HFF-Myc (cell line): ENCODE measurements at places on chromosomes 4 and X.

- DNase-seq, result no peak
Measured at GRCh38 chr4:102533904-102534303, 32.7 kb downstream of the NFKB1 start.

DNA sequence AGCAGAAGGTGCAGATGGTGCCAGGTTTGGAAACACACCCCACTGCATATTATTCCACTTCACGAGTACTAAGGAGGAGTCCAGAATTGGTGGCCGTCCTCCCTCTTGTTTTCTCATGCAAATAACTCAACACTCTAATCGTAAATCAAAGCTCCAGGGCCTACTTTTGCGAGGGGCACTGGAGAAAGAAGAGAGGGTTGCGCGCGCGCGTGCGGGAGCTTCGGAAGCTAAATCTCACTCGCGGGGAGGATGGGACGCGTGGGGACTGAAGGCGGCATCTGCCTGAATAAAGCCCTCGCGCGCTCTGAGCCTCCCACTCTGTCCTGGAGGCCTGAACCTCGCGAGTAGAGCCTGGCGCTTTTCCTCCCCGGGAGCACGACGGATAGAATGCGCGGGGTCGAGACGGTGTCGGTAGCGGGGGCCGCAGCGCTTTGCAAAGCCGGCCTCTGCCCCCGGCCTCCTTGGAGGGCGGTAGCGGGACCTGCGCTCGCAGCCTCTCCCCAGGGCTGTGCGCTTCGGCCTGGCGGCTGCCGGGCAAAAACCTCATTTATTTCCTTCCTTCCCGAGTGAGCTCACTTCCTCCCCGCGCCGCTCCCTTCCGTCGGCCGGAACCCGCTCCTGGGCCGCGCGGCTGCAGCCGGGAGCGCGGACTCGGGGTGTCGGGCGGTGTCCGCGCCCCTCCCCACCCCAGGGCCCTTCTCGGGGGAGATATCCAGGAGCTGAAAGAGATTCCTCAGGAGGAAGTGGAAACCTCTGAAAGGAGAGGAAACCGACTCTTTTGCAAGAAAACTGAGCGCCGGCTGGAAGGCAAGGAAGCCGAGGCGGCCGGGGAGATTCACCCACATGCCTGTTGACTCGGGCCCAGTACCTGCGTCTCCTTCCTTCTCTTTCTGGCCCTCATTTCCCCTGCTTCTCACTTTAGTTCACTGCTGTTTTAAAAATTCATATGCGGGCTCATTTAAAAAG lies 20.7 kb downstream of the HAND2 start:
- DNase-seq, result no peak

DNA sequence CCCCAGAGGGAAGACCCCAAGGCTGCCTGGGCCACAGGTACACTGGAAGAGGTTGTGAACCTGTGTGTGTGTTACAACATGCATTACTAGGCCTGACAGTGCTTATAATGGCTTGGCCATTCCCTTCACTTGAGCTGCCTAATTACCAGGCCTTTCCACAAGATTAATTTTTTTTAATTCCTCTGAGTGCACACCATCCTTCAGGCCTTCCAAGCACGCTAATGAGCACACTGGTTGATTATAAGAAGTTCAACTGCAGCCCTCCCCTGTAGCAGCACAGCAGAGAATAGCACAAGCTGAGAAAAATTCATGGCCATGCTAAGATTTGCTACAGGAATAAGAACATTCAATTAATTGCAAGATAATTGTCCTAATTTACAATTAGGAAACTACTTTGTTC lies 2.2 kb upstream of the SUPT20HL2 start:
- no peak for DNase-seq

DNA sequence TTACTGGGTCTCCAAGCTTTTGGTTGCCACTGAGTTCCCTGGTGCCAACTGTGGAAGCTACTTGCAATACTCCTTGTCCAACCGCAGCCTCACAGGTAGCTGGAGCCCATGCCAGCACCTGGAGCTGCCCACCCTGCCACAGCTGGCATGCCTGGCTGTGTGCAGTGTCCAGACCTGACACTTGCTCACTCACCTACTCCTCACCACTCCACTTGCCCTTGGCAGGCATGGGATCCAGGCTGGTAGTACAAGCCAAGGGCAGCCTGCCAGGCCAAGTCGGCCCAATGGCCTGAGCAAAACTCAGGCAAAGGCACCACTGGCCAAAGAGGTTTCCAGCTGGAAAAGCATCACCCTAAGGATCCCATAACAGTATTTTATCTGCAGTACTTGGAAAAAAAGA lies 246.3 kb downstream of the PDGFC start:
- no peak for DNase-seq

GRCh38 chr4:79132826-79133225 lies 193.0 kb downstream of the NAA11 start:
- no peak for DNase-seq

GRCh38 chr4:26544421-26544820 lies 39.5 kb upstream of the TBC1D19 start:
- no peak for DNase-seq
